Lung microvascular endothelial cell (primary cell): ENCODE measurements at places on chromosomes 16 and 17. TPM values are rescaled to one million over a fixed set of nuclear protein-coding genes. Genes with fewer than 3 reads are reported as not detected.

The ATP1B2 gene
- not detected in 2 replicates for total RNA-seq

The TIGD7 gene
- total RNA-seq = 1.7 and 3.2 TPM in 2 replicates

The KRTAP9-4 gene
- total RNA-seq = not detected in 2 replicates

The TBX2 gene
- under 0.01 TPM in 2 replicates for total RNA-seq

The ZNF423 gene
- 3.5 and 6.5 TPM in 2 replicates for total RNA-seq
